ENCODE measurements at places on chromosomes 3 and 15.

GRCh38 chr3:133274477-133274876 is 125.4 kb upstream of the BFSP2 start:
- DNase-seq, result no peak

DNA sequence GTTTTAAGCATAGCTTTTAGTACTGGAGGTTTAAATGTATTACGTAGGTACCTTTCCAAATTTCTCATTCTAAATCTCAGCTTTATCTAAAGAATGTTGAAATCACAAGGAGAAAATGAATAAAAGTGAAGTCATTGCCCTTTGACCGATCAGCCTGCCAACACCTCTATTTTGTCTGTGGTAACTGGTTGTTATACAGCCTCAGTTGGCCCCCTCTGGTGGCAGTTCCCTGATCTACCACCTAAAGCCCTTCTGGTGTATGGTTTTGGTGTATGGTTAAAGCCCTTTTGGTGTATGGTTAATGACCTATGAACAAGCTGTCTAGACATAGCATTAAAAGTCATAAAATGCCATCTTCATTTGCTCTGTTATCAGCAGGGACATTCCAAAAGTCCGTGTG is 378.2 kb upstream of the AZI2 start:
- DNase-seq, result no peak

DNA sequence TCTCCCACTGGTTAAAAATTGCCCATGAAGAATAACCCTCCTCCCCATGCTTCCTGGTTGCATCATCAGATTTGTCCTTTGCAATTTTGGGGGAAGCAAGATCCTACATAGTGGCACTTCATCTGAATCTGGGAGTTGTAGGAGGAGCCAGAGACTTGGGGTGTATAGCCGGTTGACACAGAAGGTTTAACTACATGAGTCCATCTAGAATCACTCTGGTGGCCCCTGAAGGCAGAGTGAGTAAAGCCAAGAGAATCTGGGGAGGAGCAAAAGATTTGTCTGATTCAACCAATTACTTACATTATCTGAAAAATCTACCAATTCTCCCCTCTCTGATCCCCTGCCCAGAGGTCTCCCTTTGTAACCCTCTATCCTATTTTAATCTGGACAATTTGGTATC is 50.1 kb downstream of the SYN2 start:
- DNase-seq, result no peak

DNA sequence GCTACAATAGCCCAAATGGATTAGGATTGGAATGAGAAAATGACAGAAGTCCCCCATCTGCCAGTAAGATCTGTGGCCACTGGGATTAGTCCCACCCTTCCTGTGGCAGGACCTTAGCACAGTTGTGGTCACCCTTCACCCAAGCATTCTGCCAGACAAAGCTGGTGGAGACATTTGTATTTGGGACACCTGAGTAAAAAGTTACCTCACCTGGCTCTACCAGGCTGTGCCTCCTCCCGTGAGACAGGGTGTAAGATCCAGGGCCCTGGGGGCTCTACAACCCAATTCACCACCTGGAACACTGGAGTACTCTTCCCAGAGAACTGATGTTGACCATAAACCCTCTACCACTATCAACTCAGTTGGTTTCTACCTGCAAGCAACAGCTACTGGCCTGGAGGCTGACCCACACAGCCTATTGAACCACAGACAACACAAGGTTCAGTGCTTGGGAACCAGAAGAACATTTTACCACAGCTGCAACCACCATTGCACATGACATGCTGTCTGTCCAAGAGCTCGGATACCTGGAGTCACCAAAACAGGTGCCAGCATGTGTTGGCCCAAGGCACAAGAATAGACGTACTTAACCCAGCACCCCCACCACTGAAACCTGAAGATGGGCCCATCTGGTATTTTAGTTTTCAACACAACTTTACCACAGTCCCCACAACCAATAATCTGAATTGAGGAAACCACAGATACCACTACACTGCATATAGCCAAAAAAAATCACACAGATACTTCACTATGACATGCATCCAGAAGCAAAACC is 1686.7 kb downstream of the SI start:
- no peak for DNase-seq

GRCh38 chr3:154195620-154196356 is 74.6 kb downstream of the ARHGEF26 start:
- no peak for DNase-seq

GRCh38 chr3:170497207-170498095 is 78.8 kb downstream of the CLDN11 start:
- DNase-seq, result no peak

- no peak for DNase-seq
Observed at GRCh38 chr3:43871627-43872245, 181.0 kb downstream of the ABHD5 start.

DNA sequence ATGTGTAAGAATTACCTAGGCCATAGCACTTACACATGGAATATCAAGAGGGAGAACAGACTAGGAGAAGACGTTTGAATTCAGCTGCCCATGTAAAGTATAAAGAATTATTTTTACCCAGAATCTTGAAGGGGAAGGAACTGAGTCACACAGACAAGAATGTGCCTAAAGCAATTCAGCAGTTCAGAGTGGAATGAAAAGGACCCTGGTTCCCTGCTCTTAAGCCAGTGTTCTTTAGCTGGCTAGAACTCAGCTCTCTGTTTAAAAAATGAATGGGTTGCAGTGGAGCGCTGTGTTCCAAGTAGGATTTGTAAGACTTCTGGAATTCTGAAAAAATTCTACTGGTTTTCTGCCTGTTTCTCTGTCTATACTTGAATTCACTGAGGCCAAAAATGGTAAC is 440.2 kb downstream of the LPP start:
- DNase-seq, result no peak

All from substantia nigra (tissue), 51 donors.